ENCODE measurements at places on chromosomes 3 and 15. TPM values are rescaled to one million over a fixed set of nuclear protein-coding genes. Genes with fewer than 3 reads are reported as not detected.

GRCh38 chr3:64295594-64295993, 70.3 kb upstream of the PRICKLE2 start:
- H3K4me3 ChIP-seq, result no peak overlapping the region
- no peaks in the 10 kb centered on the region for H3K27me3 ChIP-seq
- H3K36me3 ChIP-seq, result no peaks in the 10 kb centered on the region
- H3K4me1 ChIP-seq, result no peaks in the 10 kb centered on the region
- H3K27ac ChIP-seq, result no peak overlapping the region

DNA sequence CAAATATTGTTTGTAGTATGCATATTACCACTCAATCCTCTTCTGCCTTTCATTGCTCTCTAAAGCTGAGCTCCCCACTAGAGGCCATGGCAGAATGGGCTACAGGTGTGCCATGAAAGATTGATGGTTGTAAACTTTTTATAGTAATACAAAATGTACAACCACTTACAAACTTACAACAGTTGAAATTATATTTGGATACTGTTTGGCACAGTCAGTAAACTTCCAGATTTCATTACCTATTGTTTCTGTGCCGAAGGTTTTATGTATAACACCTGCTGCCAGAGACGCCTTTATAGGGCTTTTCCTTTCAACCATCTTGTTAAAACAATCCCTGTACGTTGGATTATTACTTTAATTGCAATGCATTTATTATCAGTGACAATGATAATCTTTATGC, 7.0 kb downstream of the ROPN1 start:
- no peaks in the 10 kb centered on the region for H3K4me1 ChIP-seq
- H3K36me3 ChIP-seq, result no peaks in the 10 kb centered on the region
- H3K27ac ChIP-seq, result no peak overlapping the region
- peaks cover 2% of the 10 kb centered on the region for H3K27me3 ChIP-seq
- DNase-seq, result no peak
- H3K4me3 ChIP-seq, result no peak overlapping the region

DNA sequence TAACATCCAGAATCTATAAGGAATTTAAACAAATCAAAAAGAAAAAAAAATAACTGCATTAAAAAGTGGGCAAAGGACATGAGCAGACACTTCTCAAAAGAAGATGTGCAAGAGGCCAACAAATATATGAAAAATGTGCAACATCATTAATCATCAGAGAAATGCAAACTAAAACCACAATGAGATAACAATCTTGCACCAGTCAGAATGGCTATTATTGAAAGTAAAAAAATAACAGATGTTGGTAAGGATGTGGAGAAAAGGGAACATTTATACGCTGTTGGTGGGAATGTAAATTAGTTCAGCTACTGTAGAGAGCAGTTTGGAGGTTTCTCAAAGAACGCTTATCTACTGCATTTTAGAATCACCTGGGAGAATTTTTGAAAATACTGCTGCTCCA, 186.1 kb downstream of the OTOL1 start:
- no peak for DNase-seq
- no peak overlapping the region for H3K27ac ChIP-seq

DNA sequence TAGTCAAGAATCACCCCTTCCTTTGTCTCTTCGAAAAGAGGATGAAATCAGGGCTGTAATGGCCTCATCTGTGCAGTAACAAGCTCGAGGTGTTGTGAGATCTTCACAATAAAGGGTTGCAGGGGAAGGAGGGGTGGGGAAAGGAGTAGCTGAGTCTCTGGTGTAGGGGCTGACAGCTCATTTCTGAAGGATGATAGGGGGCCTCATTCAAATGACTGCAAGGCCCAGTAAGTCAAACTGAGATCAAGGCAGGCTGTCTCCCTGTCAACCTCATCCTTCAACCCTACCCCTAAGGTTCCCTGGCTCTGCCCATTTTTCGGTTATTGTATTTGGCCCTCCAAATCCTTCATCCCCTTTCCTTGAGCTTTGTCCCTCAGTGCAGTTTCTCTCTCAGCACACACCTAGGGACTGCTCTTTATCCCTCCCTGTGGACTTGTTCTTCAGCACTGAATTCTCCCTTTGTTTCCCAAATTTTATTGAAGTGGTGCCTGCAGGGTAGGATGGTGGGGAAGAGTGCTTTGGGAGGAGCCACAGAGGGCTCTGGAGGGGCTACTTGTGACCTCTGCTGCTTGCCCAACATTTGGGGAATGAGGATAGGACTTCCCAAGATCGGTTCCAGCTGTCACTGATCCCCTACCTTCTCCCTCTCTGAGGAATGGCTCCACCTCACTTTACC, 38.1 kb downstream of the ZNF589 start:
- no peak overlapping the region for H3K27ac ChIP-seq
- no peak for DNase-seq
- peaks cover 4% of the 10 kb centered on the region for H3K36me3 ChIP-seq
- peaks cover 39% of the 10 kb centered on the region for H3K4me1 ChIP-seq

DNA sequence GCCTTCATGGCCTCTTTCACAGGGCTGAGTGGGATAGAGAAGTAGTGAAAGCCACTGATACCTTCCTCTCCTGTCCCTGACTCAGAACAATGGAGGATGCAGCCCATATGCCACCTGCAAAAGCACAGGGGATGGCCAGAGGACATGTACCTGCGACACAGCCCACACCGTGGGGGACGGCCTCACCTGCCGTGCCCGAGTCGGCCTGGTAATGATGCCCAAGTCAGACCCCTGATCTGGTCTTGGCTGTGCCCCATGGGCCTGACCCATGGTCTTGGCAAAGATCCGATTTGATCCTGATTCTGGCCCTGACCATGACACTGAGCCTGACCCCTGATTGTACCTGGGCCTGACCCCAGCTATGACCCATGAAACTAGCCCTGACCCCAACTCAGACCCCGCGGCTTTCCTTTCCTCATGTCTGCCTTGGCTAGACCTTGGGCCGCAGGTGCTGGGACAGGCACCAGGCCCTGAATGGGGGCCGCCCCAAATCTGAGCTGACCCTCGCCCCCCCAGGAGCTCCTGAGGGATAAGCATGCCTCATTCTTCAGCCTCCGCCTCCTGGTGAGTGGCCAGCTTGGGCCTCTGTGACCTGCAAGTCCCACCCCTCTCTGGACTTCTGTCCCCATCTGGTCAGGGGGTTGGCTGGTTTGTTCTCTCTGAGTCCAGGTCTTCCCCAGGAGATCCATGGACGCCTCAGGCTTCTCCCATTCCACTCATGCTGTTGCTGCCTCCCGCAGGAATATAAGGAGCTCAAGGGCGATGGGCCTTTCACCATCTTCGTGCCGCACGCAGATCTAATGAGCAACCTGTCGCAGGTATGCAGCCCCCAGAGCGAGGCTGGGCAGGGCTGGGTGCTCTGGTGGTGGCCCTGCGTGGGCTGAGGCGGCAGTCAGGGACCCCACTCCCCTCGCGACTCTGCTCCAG, 15.6 kb downstream of the NT5DC2 start:
- no peak overlapping the region for H3K27ac ChIP-seq
- no peaks in the 10 kb centered on the region for H3K27me3 ChIP-seq
- peak overlapping the region; percentile 33 for H3K4me3 ChIP-seq
- no peaks in the 10 kb centered on the region for H3K36me3 ChIP-seq
- no peak for DNase-seq
- H3K4me1 ChIP-seq, result no peaks in the 10 kb centered on the region

- no peaks in the 10 kb centered on the region for H3K36me3 ChIP-seq
- H3K27me3 ChIP-seq, result no peaks in the 10 kb centered on the region
- no peak overlapping the region for H3K27ac ChIP-seq
- H3K4me3 ChIP-seq, result no peak overlapping the region
- no peak for DNase-seq
Measured at GRCh38 chr3:160012108-160012507, 23.5 kb downstream of the IL12A start.

The SLCO3A1 gene
- 15.3 TPM for total RNA-seq

The POPDC2 gene
- 0.19 TPM for total RNA-seq

The SLC6A11 gene
- 0.88 TPM for total RNA-seq

The SLC38A3 gene
- 1.2 TPM for total RNA-seq

The ZNF445 gene
- total RNA-seq, result 25.4 TPM

The GOLGA6B gene
- not detected for total RNA-seq

The MUC4 gene
- total RNA-seq, result 2.0 TPM

The PTX3 gene
- total RNA-seq, result 1.4 TPM
